Endothelial cell of umbilical vein (primary cell): ENCODE measurements at places on chromosomes 1 and 21. TPM values are rescaled to one million over a fixed set of nuclear protein-coding genes. Genes with fewer than 3 reads are reported as not detected.

The BECN2 gene
- total RNA-seq, result not detected in 2 replicates

The TNFRSF9 gene
- total RNA-seq, result 0.22 TPM in 1 of 2 replicates, not detected in the other

The PLA2G2D gene
- total RNA-seq, result not detected in 2 replicates

The FLG2 gene
- total RNA-seq, result not detected in 2 replicates

The USH2A gene
- not detected in 2 replicates for total RNA-seq
